ENCODE measurements at places on chromosomes 11 and 22. TPM values are rescaled to one million over a fixed set of nuclear protein-coding genes. Genes with fewer than 3 reads are reported as not detected.

TUB gene
- 8.9 TPM for total RNA-seq

TRIM66 gene
- total RNA-seq = 7.5 TPM

FXYD2 gene
- total RNA-seq = not detected

RASL10A gene
- total RNA-seq = not detected

NAALADL1 gene
- 24.7 TPM for total RNA-seq

PGA4 gene
- total RNA-seq = not detected

MCHR1 gene
- 0.50 TPM for total RNA-seq

BEST1 gene
- total RNA-seq = 3.1 TPM

APOA1 gene
- 0.62 TPM for total RNA-seq

NR1H3 gene
- total RNA-seq = 13.7 TPM

NPAS4 gene
- not detected for total RNA-seq

ANGPTL5 gene
- not detected for total RNA-seq

OR52A1 gene
- total RNA-seq = not detected

FAM83F gene
- total RNA-seq = under 0.01 TPM

MUC5B gene
- not detected for total RNA-seq

TSGA10IP gene
- total RNA-seq = 0.11 TPM

TMEM25 gene
- 13.0 TPM for total RNA-seq

IGLL1 gene
- total RNA-seq = not detected

LAYN gene
- 34.1 TPM for total RNA-seq

IFITM10 gene
- 0.89 TPM for total RNA-seq

SLC22A12 gene
- not detected for total RNA-seq

SCUBE1 gene
- total RNA-seq = not detected

PATE4 gene
- total RNA-seq = not detected

SAA2 gene
- not detected for total RNA-seq

PTS gene
- total RNA-seq = 86.8 TPM

LARGE2 gene
- not detected for total RNA-seq

All from uterine smooth muscle cell (primary cell).